ENCODE measurements at places on chromosomes 2 and 18.

GRCh38 chr2:4556135-4556896 is 852.9 kb downstream of the DCDC2C start:
- no peak for DNase-seq

DNA sequence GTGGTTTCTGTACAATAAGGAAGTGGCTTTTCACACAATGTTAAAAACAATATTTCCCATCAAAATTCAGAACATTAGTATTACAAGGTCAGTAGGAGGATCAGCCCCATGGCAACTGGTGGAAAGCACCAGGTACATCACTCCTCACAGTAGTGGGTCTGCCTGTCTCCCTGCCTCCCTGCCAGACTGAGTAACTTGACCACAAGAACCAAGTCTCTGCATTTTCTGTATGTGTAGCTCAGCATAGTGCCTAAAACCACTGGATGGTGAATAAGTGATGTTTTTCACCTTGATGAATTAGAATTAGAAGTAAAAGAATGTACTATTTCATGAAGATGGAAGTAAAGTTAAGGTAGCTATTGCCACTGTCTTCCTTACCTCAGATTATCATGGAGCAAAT is 4.1 kb upstream of the WDR7 start:
- DNase-seq: no peak

GRCh38 chr18:54766634-54767033 is 61.6 kb upstream of the RAB27B start:
- DNase-seq: no peak

DNA sequence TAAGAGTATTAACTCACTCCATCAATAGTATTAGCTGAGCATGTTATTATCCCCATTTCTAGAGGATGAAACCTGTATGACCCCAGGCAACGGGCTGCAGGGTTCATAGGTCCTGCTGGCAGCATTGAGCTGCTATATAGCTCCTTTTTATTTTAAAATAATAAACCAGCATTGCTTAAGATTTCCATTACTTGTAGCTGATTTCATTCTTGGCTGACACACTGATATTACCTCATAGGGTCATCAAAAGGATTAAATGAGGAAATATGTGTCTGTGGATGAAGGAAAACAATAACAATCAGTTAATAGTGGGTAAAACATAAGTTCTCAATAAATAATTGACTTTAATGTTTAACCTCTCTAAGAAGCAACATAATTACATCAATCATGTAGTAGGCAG is 48.3 kb upstream of the NRP2 start:
- DNase-seq: no peak

- no peak for DNase-seq
These were observed 8.5 kb upstream of the NCL start for GRCh38 chr2:231472816-231473215.

DNA sequence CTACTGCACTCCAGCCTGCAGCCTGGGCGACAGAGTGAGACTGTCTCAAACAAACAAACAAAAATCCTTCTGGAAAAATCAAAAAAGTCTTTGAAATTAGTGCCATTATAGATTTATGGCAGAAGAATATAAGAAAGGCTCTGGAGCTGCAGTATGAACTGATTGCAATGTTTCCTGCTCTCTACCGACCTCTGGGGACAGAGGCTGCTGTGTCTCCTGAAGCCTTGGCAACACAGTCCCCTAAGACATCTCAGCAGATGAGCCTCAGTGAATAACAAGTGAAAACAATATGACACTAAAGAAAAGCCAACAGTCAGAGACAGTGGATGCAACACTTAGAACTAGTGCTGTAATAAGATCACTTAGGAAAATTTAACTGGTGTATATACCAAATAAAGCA is 494.9 kb upstream of the LRATD1 start:
- peak; percentile 34 for DNase-seq

GRCh38 chr18:54183390-54183789 is 41.1 kb downstream of the MBD2 start:
- no peak for DNase-seq

GRCh38 chr2:132489150-132489549 is 72.5 kb downstream of the GPR39 start:
- no peak for DNase-seq

- no peak for DNase-seq
These were observed 92.5 kb downstream of the EML4 start for GRCh38 chr2:42261518-42262195.

DNA sequence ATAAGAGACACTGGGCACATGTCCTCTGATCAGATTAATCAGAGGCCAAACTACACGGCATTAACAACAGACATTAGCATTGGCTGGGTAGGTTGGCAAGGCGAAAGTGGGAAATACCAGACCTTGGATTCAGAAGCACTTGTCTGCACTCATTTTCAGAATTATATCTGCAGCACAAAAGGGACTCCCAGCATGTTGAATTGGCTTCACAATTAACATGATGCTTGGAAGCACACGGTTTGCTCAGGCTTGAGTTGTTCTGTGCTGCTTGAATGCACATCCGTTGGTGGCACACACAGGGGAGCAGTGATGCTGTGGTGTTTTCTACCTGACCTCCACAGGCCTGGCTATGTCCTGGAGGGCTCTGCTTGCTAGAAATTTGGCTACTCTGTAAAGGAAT is 83.9 kb downstream of the ACTR3 start:
- no peak for DNase-seq

- DNase-seq: no peak
These were observed 19.0 kb upstream of the FEZ2 start for GRCh38 chr2:36616947-36617346.

- no peak for DNase-seq
These were observed 122.9 kb upstream of the SOX11 start for GRCh38 chr2:5569256-5569655.

- no peak for DNase-seq
These were observed 160.4 kb downstream of the DOCK10 start for GRCh38 chr2:224881846-224882245.

GRCh38 chr2:31411771-31412170 is 2.8 kb downstream of the XDH start:
- DNase-seq: no peak

DNA sequence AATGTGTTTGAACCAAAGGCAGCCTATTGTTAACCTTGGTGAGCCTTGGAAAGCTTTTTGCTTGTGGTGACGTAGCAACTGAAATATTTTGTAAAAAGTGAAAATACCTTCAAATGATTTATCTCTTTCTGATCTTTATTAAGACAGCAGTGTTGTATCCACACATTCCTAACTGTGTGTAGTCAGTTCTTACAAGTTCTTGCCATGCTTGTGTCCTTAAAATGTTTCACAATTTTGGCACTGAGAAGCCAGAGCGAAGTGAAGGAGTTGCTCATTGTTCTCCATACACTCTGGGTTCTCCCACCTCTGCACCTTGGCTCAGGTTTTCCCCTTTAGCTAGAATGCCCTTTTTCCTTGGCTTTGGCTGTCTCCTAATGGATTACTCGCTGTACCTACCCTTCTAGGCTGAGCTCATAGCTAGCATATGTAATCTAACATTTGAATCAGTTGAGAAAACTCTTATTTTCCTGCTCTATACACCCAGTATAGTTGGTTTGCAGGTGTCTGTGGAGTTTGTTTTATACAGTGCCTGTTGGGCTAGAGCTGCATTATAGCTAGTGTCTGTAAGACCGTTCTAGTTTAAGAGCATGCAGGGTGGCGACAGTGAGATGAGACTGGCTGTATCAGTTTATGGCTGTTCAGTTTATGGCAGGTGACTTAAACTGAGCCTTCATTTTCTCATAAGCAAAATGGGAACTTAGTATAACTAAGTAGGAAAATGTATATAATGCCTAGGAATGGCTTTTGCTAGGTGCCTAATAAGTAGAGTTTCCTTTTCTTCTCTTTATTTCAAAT is 45.5 kb downstream of the FMNL2 start:
- no peak for DNase-seq

DNA sequence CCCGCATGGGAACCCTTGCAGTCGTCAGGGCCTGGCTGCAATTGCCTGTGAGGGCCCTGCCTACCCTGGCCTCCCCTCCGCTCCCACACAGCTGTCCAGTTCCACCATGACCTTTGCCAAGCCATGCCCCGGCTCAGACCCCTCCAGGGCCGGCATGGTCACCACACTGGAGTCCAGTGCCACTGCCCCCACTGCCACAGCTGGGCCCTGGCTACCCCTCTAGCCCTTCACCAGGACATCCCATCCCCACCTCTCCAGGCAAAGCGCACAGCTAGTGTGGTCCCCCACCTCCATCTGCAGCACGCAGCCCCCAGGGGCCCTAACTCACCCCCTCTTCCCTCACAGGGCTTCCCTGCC is 70.3 kb upstream of the SMAD7 start:
- DNase-seq: no peak

- no peak for DNase-seq
These were observed 1604.2 kb downstream of the LRP1B start for GRCh38 chr2:140526575-140526974.
